ENCODE measurements at places on chromosomes 5 and 9. TPM values are rescaled to one million over a fixed set of nuclear protein-coding genes. Genes with fewer than 3 reads are reported as not detected.

The PALM2AKAP2 gene
- total RNA-seq = 0.55 TPM

The SLIT3 gene
- 11.6 TPM for total RNA-seq

The TSLP gene
- total RNA-seq = not detected

The PURA gene
- total RNA-seq = 20.8 TPM

The FAM81B gene
- not detected for total RNA-seq

The POLR3G gene
- 6.7 TPM for total RNA-seq

The NTRK2 gene
- total RNA-seq = 6.4 TPM

The GPR151 gene
- total RNA-seq = not detected

The C9 gene
- total RNA-seq = not detected

The MED22 gene
- 21.5 TPM for total RNA-seq

The TLR4 gene
- 9.0 TPM for total RNA-seq

The CARTPT gene
- total RNA-seq = not detected

GRCh38 chr5:73143716-73144115 lies 23.3 kb downstream of the TMEM171 start:
- no peaks in the 10 kb centered on the region for H3K27me3 ChIP-seq
- no peak overlapping the region for H3K27ac ChIP-seq
- no peak for DNase-seq
- peaks cover 5% of the 10 kb centered on the region for H3K4me1 ChIP-seq
- H3K36me3 ChIP-seq = no peaks in the 10 kb centered on the region
- no peak overlapping the region for H3K4me3 ChIP-seq

- no peak overlapping the region for H3K4me3 ChIP-seq
- no peak overlapping the region for H3K27ac ChIP-seq
- H3K36me3 ChIP-seq = no peaks in the 10 kb centered on the region
- peaks cover 31% of the 10 kb centered on the region for H3K27me3 ChIP-seq
- no peak for DNase-seq
Measured at GRCh38 chr9:119372951-119373350, 3.7 kb upstream of the BRINP1 start.

DNA sequence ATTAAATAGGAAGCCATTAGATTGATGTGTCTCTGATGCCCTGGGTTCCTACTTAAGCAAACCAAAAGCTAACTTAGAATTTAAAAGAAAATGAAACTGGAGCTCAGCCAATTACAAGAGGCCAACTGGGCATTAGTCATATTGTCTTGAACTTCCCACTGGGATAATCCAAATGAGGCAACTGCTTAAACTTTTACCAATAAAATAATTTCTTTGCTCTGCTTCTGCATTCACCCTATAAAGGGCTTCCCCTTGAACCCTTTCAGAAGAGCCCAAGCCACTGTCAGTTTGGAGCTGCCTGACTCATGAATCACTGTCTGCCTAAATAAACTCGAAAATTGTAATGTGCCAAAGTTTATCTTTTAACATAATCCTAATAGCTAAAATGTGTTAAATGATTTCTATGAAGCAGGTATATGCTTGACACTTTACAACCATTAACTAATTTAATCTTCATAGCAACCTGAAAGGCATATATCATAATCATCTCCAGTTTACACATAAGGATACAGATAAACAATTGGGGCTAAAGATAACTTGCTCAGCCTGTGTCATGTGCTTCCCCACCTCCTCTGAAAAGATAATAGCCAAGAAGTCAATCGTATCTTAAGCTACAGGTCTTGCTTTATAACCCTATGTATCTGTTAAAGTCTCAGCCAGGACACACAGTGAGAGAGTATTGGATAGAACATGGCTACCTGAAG lies 11.5 kb downstream of the GPR150 start:
- no peak for DNase-seq
- H3K27ac ChIP-seq = no peak overlapping the region
- H3K4me3 ChIP-seq = no peak overlapping the region
- H3K4me1 ChIP-seq = peaks cover 14% of the 10 kb centered on the region
- H3K36me3 ChIP-seq = no peaks in the 10 kb centered on the region
- H3K27me3 ChIP-seq = no peaks in the 10 kb centered on the region

GRCh38 chr9:133727876-133728441 lies 10.2 kb downstream of the SARDH start:
- H3K27ac ChIP-seq = no peak overlapping the region
- H3K27me3 ChIP-seq = no peaks in the 10 kb centered on the region
- no peaks in the 10 kb centered on the region for H3K36me3 ChIP-seq
- no peak for DNase-seq
- H3K4me3 ChIP-seq = no peak overlapping the region
- H3K4me1 ChIP-seq = no peaks in the 10 kb centered on the region

- peak overlapping the region; percentile 67 for H3K27ac ChIP-seq
- no peaks in the 10 kb centered on the region for H3K36me3 ChIP-seq
- H3K27me3 ChIP-seq = no peaks in the 10 kb centered on the region
- H3K4me1 ChIP-seq = no peaks in the 10 kb centered on the region
- peak; percentile 73 for DNase-seq
- H3K4me3 ChIP-seq = peak overlapping the region; percentile 48
Measured at GRCh38 chr9:83219154-83219923, 156.4 kb upstream of the RASEF start.

DNA sequence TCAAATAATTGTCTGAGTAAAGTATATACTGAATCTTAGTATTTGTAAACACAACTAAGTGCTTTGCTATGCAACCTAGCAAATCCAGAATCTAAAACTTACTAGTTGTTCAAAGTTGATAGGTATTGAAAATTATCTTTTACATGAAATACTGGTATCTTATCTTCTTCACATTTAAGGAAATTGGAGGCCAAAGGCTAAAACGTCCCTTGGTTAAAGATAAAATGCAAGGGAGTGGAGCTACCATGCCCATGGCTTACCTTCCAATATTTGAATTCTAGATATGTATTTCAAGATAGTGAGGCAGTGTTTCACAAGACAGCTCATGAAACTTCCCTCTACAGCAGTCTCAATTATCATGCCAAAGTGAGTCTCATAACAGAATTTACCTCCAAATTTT lies 373.5 kb downstream of the KIAA0825 start:
- no peak for DNase-seq
- no peaks in the 10 kb centered on the region for H3K4me1 ChIP-seq
- H3K4me3 ChIP-seq = no peak overlapping the region
- H3K27ac ChIP-seq = no peak overlapping the region

GRCh38 chr5:96752341-96753016 lies 55.3 kb downstream of the ERAP1 start:
- peak overlapping the region; percentile 43 for H3K27ac ChIP-seq
- no peaks in the 10 kb centered on the region for H3K27me3 ChIP-seq
- peaks cover 70% of the 10 kb centered on the region for H3K36me3 ChIP-seq

DNA sequence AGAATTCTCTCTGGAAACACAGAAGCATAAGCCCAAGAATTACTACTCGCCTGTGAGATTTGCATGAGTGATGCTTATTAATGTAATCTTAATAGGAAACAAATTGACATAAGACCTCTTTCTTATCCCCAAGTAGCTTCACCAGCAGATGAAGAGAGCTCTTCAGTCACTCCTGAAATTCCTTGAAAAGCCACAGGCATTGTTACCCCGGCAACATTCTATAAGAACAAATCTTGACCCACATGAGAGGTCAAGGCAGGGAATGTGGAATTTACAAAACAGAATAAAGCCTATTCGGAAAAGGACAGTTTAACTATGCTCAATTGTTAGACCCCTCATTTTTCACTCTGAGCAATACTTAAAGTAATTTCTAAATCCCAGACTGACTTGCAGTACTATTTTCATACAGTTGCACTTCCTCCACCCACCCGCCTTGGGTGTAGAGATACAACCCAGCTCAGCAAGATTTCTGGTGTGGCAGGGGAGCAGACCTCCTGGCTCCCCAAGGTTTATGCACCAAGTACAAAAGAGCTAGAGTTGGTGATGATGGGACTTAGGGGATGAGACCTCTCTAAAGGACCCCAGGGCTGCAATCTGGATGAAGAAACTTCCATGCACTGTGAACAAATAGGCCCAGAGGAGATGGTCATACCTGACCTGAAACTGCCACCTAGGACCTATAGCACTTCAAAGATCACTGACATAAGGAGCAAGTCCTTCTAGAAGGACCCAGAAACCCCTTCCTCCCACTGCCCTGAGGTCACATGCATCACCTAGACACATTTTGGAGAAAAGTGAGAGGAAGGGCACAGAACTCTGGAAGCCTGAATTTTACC lies 242.1 kb downstream of the ZNF608 start:
- H3K4me1 ChIP-seq = no peaks in the 10 kb centered on the region
- no peak for DNase-seq
- H3K36me3 ChIP-seq = no peaks in the 10 kb centered on the region
- H3K4me3 ChIP-seq = no peak overlapping the region

DNA sequence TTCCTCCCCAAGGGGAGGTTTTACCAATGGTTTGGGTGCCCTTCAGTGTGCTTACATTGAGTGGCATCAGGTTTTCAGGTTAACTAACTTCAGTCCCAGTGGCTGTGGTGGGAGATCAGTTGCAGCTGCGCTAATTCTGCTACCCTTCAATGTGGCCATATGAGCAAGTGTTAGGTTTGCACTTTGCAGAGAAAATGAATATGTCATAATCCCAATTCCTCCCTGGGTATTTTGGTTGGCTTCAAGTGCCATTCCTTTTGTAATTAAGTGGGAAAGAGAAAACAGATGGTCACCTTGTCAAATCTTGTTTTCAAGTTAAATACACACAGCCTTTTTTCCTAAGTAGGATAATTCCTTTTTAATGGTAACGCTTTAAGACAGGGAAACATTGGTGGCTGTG lies 236.2 kb downstream of the TLE4 start:
- no peak overlapping the region for H3K4me3 ChIP-seq
- no peak for DNase-seq
- peaks cover 5% of the 10 kb centered on the region for H3K4me1 ChIP-seq
- no peaks in the 10 kb centered on the region for H3K36me3 ChIP-seq
- H3K27me3 ChIP-seq = no peaks in the 10 kb centered on the region
- no peak overlapping the region for H3K27ac ChIP-seq

- peaks cover 24% of the 10 kb centered on the region for H3K27me3 ChIP-seq
- peaks cover 9% of the 10 kb centered on the region for H3K4me1 ChIP-seq
- DNase-seq = no peak
- no peak overlapping the region for H3K4me3 ChIP-seq
Measured at GRCh38 chr9:135975834-135976233, 14.7 kb upstream of the UBAC1 start.

- H3K4me1 ChIP-seq = no peaks in the 10 kb centered on the region
- peaks cover under 1% of the 10 kb centered on the region for H3K27me3 ChIP-seq
- no peak for DNase-seq
- H3K36me3 ChIP-seq = no peaks in the 10 kb centered on the region
- no peak overlapping the region for H3K27ac ChIP-seq
Measured at GRCh38 chr5:11377896-11378295, 526.4 kb downstream of the CTNND2 start.

- H3K4me3 ChIP-seq = no peak overlapping the region
- no peaks in the 10 kb centered on the region for H3K4me1 ChIP-seq
- H3K36me3 ChIP-seq = no peaks in the 10 kb centered on the region
- no peak for DNase-seq
- H3K27ac ChIP-seq = no peak overlapping the region
- no peaks in the 10 kb centered on the region for H3K27me3 ChIP-seq
Measured at GRCh38 chr9:131982671-131983239, 96.9 kb downstream of the MED27 start.

- no peaks in the 10 kb centered on the region for H3K4me1 ChIP-seq
- no peaks in the 10 kb centered on the region for H3K27me3 ChIP-seq
- H3K36me3 ChIP-seq = no peaks in the 10 kb centered on the region
- H3K27ac ChIP-seq = no peak overlapping the region
- no peak overlapping the region for H3K4me3 ChIP-seq
Measured at GRCh38 chr5:125057912-125058826, 311.7 kb upstream of the ZNF608 start.

DNA sequence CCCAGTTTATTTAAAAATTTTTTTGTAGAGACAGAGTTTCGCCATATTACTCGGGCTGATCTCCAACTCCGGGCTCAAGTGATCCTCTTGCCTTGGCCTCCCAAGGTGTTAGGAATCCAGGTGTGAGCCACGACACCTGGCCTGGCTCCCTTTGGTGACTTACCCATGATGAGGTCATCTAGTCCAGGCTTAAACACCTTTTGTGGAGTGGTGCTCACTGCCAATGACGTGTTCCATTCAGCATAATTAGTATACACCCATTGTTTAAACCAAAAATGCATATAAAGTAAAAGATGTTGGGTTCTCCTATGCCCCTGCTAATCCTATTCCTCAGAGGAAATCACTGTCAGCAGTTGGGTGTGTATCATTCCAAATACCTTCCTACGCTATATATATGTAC lies 91.0 kb downstream of the HSPA4 start:
- DNase-seq = no peak
- no peaks in the 10 kb centered on the region for H3K36me3 ChIP-seq
- H3K27me3 ChIP-seq = no peaks in the 10 kb centered on the region
- H3K4me3 ChIP-seq = no peak overlapping the region
- H3K27ac ChIP-seq = no peak overlapping the region
- no peaks in the 10 kb centered on the region for H3K4me1 ChIP-seq

GRCh38 chr9:120187758-120188157 lies 392.2 kb downstream of the CDK5RAP2 start:
- H3K27me3 ChIP-seq = no peaks in the 10 kb centered on the region
- no peaks in the 10 kb centered on the region for H3K36me3 ChIP-seq
- H3K4me1 ChIP-seq = no peaks in the 10 kb centered on the region
- DNase-seq = no peak

DNA sequence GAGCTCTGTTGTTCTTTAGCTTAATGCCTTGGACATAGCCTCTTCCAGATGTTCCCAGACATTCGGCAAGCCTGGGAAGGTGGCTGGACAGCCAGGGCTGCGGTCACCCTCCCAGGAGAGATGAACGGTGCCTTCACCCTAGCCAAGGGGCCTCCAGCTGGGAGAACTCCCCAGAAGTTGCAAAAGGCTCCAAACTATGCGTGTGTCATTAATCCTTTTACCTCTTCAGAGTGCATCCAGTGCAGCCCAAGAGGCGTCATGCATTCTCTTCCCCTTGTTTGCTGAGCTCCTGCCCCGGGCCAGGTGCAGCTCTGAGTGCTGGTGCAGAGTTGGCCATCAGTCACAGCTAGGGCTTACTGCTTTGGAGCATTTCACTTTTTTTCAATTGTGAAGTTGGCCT lies 22.8 kb downstream of the HMCN2 start:
- H3K4me1 ChIP-seq = peaks cover 15% of the 10 kb centered on the region
- no peak for DNase-seq
- H3K4me3 ChIP-seq = no peak overlapping the region
- H3K27me3 ChIP-seq = peaks cover 21% of the 10 kb centered on the region
- H3K36me3 ChIP-seq = no peaks in the 10 kb centered on the region

- no peak for DNase-seq
- no peaks in the 10 kb centered on the region for H3K4me1 ChIP-seq
- H3K27me3 ChIP-seq = no peaks in the 10 kb centered on the region
- H3K27ac ChIP-seq = no peak overlapping the region
- no peak overlapping the region for H3K4me3 ChIP-seq
Measured at GRCh38 chr5:170441393-170441784, 52.2 kb upstream of the KCNMB1 start.

DNA sequence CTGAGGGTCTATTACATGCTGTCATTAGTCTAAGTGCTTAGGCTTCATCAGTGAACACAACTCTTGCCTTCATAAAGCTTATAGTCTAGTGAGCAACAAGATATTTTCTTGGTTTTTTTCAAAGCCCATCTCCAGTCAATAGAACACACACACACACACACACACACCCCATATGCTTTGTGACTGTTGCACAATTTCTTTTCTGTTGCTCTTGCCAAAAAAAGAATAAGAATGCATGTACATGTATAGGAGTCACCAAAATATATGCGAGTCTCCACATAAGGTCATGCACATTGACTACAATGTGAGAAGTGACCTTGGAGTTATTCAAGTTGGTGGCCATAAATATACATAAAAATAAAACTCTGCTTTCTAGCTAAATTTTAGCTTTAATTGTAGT lies 351.5 kb upstream of the TLE4 start:
- no peak overlapping the region for H3K4me3 ChIP-seq
- no peak for DNase-seq
- no peak overlapping the region for H3K27ac ChIP-seq
- H3K36me3 ChIP-seq = no peaks in the 10 kb centered on the region
- no peaks in the 10 kb centered on the region for H3K4me1 ChIP-seq
- H3K27me3 ChIP-seq = no peaks in the 10 kb centered on the region

All from transverse colon (tissue), 4 donors.